Activated CD8-positive, alpha-beta memory T cell treated with anti-CD3 and anti-CD28 coated beads, Interleukin-2, amount 50 U/mL, for 4 hours (primary cell): ENCODE measurements at places on chromosomes 3 and 15.

- DNase-seq, result no peak
Measured at GRCh38 chr3:195207731-195208130, 63.2 kb downstream of the XXYLT1 start.

DNA sequence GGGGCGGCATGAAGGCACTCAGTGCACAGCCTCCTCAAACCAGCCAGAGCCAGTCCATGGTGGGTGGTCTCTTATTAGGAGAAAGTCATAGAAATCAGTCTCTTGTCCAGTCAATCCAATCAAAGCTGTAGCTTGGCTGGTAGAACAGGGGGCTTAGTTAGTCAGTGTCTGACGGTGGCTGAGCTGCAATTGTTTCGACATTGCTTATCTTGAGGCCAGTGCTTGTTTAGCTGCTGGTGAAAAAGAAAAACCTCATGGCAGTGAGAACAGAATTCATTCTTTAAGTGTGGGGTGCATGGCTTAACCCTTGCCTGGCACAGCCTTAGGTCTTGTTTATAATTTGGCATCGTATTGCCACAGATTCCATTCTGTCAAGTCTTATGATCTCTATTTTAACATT lies 53.9 kb downstream of the FGD5 start:
- DNase-seq, result no peak

DNA sequence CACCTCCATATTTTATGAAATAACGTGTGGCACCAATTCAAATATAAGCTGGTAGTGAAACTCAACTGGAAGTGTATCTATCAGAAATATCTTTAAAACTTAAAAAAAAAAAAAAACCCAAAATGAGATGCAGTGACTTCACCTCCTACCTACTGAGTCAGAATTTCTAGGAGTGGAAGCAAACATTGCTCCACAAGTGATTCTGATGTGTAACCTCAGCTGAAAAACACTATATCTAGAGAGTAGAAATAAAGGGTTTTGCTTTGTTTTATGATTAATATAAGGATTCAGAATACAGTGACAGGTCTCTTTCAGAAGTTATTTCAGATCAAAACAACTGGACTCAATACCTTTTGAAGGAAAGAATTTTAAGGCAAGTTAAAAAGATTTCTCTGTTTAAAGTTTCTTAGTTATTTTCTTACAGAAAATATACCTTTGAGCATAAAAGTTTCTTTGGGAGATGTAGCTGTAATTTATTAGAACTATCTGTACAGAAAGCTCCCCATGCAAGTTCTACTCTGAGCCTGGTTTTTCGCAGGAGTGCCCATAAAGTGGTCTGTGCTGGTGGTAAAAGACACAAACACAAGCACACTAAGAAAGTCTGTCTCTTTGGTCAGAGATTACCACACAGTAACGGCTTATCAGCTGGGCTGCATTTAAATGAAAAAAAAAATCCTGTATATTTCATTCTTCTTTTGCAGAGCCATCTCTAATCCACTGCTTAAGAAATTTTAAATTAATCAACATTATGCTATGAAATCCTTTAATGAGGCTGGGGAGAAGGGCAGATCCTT lies 59.9 kb upstream of the PPIB start:
- no peak for DNase-seq

DNA sequence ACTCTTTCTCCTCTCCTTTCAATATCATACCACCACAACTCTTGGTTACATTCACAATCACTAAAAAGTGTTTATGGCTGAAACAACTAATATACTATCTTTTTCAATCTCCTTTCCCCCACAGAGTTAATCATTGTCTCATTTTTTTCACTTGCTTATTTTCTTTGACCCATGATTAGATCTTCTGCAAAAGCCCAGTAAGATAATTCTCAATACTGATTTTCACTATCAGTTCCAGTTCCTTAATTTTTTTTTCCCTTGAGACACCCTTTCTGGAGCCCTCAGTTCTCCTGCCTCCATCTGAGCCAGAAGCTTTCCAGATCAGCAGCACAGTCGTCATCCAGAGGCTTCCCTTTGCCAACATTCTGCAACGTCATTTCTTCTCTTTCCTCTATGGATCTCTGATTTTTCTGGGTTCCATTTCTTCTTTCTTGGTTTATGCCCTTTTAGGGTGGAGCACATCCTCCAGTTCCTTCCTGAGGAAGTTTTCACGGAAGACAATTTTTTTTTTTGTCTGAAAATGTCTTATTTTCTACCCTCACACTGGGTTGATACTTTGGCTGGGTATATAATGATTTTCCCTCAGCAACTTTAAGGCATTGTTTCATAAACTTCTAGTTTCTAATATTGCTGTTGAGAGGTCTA lies 88.7 kb upstream of the C15orf39 start:
- DNase-seq, result no peak

DNA sequence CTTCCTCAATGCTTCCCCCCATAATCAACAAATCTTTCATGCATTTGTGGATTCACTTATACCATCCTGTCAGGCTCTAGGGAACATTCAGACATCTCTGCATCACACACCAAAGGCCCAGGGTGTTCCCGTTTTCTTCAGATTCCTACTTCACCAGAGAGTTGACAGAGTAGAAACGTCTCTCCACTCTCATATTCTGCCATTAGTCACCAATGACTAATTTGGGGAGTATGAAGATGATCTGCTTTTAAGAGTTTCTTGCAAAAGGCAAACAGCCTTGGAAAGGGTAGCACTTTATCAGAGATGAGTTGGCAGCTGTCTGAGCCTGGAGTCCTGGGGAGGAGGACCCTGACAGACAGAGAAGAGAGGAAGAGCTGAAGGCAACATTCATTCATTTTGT lies 55.8 kb upstream of the DGKG start:
- DNase-seq, result no peak

DNA sequence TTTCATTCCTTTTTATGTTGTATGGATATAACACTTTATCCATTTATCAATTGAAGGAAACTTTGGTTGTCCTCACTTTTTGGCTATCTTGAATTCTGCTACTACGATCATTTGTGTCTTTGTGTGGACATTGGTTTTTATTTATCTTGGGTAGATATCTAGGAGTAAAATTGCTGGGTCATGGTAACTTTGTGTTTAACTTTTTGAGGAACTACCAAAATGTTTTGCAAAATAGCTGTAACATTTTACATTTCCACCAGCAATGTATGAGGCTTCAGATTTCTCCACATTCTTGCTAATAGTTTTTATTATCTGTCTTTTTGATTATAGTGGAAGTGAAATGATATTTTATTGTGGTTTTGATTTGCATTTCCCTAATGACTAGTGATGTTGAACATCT lies 55.6 kb downstream of the TLNRD1 start:
- no peak for DNase-seq

- DNase-seq, result peak; percentile 18
Measured at GRCh38 chr15:63156755-63157117, 541 bp downstream of the RPS27L start.

- DNase-seq, result no peak
Measured at GRCh38 chr15:83653288-83653638, 660 bp upstream of the ADAMTSL3 start.

DNA sequence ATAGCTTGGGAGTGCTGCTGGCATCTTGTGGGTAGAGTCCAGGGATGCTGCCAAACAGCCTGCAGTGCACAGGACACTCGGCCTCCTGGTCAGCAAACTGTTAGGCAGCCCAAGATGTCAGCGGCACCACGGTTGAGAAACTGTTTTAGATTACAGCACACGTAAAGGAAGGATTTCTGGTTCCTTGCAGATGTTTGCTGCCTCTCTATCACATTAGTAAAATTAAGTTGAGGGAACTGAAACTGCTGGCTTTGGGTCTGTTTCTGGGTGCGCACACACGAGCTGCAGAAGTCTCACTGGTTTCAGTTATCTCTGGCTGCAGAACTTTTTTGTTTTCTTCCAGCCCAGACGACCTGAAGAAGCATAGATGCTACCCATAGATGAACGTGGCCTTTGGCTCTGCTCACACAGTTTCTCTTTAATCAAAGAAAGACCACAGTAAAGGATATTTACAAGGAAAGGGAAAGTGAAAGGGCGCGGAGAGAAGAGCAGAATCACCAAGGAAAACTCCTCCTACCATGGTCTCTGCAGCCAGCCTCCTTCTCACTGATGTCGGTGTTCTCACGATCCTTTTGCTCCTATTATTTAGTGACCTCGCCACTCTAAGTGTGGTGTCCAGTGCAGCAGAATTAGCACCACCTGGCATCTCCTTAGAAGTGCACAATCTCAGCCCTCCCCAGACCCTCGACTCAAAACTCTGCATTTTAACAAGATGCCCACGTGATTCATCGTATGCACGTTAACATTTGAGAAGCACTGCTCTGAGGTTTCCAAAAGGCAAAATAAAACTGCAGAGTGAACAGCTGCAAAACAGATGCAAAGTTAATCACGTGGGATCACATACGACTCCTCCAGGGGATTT lies 50.6 kb upstream of the AKAP13 start:
- DNase-seq, result peak; percentile 20

DNA sequence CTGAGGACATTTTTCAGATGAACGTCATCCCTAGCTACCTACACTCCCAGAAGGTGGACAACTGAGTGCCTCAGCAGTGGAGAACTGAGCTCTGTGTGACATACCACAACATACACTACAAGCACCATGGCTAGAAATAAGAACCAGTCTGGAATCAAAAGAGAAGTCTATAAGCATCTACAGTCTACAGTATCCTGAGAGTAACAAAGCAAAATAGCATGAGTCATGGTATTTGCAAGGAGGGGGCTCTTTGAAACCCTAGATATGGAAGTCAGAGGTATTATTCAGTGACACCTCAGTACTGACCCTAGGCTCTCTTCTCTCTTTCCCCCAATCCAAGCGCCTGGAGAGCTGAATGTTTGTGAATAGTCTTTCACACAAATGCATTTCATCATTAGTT lies 87.5 kb downstream of the TNIK start:
- DNase-seq, result no peak

DNA sequence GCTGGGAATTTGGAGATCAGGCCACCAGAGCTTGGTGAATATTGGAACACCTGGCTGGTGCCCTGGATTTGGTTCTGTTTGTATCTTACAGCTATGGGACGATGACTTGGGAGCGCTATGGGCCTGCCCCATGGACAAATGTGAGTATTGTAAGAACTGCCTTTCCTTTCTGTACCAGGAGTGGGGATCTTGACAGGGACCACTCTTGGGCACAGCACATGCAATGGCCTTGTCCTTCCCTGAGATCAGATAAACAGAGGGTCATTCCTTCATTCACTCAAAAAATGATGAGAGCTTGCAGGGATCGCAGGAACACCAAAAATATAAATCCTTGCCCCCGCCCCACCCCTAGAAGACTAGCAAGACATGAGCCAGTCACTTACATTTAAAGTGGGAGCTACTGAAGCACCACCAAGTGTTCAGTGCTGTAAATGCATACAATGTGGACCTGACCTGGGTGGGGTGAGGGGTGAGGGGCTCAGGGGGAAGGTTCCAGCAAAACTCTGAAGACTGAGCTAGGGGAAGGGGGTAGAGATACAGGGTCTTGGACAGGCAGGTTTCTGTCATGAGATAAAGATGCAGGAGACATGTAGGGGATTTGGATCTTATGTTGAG lies 2.7 kb upstream of the CRELD1 start:
- DNase-seq, result no peak

DNA sequence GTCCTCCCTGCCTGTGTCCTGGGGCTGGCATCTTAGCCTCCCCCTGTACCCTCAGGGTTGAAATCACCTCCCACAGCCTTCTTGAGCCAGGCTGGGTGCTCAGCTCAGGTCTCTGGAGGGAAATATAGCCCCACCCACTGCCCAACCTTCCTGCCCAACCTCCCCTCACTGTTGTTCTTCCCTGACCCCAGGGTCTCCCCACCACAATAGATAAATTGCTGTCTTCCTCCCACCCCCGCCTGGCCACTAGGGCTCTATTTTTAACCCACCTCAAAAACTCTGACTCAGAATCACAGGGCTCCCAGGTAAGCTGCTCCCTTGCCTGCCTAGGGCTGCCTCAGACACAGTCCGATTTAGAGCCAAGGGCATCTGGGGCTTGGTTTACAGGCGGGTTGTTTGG lies 15.0 kb downstream of the HCN4 start:
- no peak for DNase-seq

DNA sequence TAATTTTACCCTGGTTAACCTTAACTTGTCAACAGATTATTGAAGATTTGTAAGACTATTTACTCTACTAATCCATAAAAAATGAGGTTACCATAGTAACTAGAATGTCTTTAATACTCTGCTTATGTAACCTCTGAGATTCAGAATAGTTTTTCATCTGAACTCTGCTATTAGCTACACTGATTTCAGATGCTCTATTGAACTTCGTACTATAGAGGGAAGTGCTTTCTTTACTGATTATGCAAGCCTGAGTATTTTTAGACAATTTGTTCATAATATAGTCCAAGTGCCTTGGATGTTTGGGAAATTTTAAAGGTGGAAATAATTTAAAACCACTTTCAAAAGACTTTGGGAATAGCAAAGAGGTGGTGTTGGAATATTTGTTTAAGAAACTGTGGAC lies 107.9 kb upstream of the GBE1 start:
- no peak for DNase-seq
